Dorsolateral prefrontal cortex (tissue), 122 donors: ENCODE measurements at places on chromosomes 1 and 21. TPM values are rescaled to one million over a fixed set of nuclear protein-coding genes. Genes with fewer than 3 reads are reported as not detected.
A peak's percentile ranks its signal among the peaks of the same experiment; 100 is the strongest.

- DNase-seq, result peak; percentile 66
Observed at GRCh38 chr1:221736714-221737113, 5.2 kb downstream of the DUSP10 start.

DNA sequence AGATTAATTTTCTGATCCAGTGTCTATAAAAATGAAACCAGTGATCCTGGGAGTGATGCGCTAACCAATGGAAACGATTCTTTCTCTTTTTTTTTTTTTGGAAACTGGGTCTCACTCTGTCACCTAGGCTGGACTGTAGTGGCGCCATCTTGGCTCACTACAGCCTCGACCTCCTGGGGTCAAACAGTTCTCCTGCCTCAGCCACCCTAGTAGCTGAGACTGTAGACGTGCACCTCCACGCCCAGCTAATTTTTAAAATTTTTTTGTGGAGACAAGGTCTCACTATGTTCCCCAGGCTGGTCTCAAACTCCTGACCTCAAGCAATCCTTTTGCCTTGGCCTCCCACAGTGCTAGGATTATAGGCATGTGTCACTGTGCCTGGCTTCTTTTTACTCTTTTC lies 3.4 kb upstream of the RCC2 start:
- no peak for DNase-seq

CD1E gene
- total RNA-seq, result not detected

DNA sequence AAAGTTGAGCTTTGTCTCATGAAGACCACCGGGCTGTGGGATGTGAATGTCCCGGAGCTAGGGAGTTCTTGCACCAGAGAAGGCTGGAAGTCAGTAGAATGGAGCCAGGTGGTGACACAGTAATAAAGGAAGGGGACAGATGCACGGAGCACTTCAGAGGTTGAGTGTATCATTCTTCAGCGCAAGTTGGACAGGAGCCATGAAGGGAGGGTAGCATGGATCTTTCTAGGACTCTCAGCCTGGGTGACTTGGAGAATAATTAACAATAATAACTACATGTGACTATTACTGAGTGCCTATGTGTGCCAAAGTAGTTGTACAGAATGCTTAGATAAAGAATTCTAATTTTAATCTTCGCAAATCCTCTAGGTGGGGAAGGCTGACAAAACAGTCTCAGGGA lies 258.7 kb upstream of the AJAP1 start:
- no peak for DNase-seq

- DNase-seq, result no peak
Observed at GRCh38 chr21:33041981-33042380, 16.2 kb downstream of the OLIG2 start.

HPDL gene
- total RNA-seq, result 0.72 TPM

DNA sequence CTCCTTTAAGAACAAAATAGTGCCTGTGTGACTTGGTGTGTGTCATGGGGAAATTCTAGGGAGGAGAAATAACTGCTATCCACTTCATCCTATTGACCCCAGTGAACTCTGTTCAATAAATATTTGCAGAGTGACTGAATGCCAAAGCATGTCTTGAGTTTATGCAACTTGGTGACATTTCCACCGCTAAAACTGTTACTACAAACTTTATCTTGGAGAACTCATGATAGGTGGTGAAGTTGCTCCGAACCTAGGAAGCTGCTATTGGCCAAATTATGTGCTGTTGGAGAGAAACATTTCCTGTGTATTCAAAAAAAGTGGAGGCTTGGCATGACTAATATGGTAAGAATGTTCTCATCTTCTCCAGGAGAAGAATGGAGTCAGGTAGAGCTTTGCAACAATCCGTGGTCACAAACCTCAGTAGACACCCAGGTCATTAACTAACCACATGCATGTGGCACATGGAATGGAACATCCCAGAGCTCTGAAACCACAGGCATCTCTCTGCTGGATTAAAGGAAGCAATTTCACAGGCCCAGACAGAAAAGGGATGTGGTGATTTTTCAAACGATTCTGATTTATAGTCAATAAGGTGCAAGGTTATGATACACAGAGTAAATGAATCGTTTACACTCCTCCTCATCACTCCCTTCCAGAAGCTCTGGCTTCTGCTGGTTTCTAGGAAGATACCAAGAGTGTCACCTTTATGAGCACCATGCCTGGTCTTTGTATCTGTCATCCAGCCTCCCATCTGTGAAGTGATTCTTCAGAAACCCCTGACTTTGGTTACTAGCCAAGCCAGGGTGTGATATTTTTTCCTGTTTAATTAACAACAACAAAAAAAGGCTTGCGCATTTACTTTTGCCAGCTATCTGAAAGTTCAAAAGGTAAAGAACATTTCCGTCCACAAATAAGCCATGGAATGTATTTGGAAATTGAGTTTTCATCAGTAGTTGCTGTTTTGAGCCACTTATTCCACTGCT lies 361.1 kb downstream of the TGFB2 start:
- DNase-seq, result no peak

PGBD5 gene
- total RNA-seq, result 96.8 TPM

C8A gene
- total RNA-seq, result not detected

GRCh38 chr1:54610601-54611580 lies 12.4 kb downstream of the FAM151A start:
- peak; percentile 18 for DNase-seq

- DNase-seq, result no peak
Observed at GRCh38 chr1:40753142-40753882, 30.3 kb upstream of the KCNQ4 start.

DNA sequence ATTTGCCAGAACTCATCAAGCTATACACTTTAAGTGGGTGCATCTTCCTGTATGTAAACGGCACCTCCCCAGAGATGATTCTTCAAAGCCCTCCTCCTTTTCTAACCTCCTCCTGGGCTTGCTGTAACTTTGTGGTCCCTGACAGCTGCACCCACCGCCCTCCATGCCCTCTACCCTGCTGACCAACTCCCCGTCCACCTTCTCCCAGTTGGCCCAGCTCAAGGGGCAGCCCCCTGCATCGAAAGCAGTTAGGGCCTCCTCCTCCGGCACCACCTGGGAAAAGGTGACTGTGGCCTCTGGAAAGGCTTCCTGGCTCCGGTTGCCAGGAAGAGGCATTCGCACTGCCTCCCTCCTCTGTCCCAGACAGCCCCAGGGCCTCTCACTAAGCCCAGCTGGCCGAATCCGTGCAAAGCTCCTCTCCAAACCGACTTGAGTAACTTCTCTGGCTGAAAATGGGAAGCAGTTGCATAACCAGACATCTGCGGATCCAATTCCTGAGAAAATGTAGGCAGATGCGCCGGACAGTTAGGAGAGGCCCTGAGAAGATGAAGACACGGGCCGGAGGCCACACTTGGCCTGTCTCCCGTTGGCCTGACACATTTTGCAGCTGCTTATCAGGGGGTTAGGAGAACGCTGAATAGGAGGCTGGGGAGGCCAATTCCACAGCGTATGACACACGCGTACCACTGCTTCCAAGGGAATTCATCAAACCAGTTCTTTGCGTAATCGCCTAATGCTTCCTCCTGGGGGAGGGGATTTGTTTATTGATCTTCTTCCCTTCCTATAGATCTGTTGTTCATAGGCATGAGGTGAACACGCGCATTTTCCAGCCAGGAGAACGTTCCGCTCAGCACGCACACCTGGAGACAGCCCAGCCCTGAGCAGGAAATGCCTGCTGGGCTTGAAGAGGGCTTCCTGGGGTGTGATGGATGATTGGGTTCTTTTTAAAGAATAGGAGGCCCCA lies 48.7 kb upstream of the COL6A2 start:
- DNase-seq, result no peak

DNA sequence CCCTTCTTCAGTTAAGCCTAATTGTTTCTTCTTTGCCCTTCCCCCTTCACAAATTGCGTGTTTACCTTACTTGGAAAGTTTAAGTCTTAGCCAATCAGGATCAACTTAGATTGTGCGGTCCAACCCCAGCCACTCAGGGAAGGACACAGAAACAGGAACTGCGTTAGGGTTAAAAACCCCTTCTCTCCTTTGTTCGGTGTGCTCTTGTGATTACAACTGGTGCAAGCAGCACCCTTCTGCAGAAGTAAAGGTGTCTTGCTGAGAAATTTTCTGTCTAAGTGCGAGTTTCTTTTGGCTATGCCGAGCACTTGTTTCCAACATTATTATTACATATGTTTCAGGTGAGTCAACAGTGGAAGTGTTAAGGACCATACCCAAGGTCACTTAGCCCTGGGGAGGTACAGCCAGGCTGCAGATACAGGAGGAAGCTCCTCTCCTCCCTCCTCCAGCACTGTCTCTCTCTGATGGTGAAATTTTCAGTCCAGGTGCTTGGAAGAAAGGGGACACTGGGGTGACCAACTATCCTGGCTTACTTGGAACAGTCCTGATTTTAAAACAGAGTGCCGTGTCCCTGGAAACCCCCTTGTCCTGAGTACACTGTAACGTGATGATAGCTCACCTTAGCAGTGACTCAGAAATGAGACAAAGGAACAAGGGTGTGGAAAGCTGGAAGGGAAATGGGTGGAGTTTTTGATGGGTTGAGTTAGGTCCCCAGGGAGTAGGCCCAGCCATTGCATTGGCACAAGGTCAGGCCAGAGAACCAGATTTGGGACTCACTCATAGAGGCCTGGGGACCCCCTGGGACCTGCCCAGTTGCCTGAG lies 68.7 kb upstream of the KLHDC7A start:
- no peak for DNase-seq

- DNase-seq, result no peak
Observed at GRCh38 chr1:48309564-48310082, 87.1 kb downstream of the SLC5A9 start.

PROK1 gene
- total RNA-seq, result not detected

GRCh38 chr1:162882248-162882674 lies 21.3 kb upstream of the CCDC190 start:
- DNase-seq, result peak; percentile 43

GPR157 gene
- total RNA-seq, result 1.5 TPM

DNA sequence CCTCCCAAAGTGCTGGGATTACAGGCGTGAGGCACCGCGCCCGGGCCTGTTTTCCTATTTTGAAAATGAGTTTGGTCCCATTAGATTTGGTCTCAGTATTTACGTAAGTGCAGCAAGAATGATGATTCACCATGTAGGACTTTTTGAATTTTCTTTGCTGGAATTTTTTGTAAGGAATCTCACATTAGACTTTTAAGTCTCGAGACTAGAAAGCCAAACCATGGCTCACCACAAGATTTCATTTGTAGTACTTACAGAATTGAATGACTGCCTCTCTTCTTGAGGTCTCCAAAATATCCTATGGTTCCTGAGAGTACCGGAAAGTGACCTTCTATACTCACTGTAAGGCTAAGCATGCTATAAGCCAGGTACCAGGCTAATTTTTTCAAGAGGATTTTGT lies 325 bp downstream of the OR14A2 start:
- DNase-seq, result no peak

BCAS2 gene
- 57.1 TPM for total RNA-seq

- DNase-seq, result no peak
Observed at GRCh38 chr1:153360592-153361479, 3.2 kb downstream of the S100A9 start.

FAM163A gene
- total RNA-seq, result 3.2 TPM

- peak; percentile 71 for DNase-seq
Observed at GRCh38 chr1:27366113-27366410, 699 bp downstream of the MAP3K6 start.

FCRL6 gene
- total RNA-seq, result not detected

RUNX3 gene
- total RNA-seq, result 1.1 TPM

FCER1G gene
- total RNA-seq, result 21.5 TPM

DNA sequence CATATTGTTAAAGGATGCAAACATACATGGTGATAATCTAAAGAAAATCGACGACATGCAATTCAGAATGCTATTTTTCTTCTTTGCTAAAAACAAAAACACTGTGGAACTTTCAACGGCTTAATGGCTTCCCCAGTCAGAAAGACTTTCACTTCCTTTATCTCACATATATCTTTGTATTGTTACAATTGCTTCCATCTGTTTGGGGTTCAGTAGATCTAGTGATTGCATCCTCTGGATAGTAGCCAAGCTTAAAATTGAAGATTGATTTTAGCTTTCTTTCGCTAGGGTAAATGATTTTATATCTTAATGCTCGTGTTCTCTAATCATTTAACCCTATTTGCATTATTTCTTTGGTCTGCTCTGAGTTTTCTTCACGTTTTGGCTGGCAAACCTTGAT lies 31.8 kb upstream of the ADAMTS1 start:
- DNase-seq, result no peak

GRCh38 chr1:229420765-229421164 lies 13.1 kb downstream of the ACTA1 start:
- no peak for DNase-seq

OR2L3 gene
- total RNA-seq, result 3.2 TPM

- DNase-seq, result no peak
Observed at GRCh38 chr1:31687601-31688000, 16.2 kb downstream of the COL16A1 start.

SELP gene
- total RNA-seq, result not detected

- no peak for DNase-seq
Observed at GRCh38 chr1:160340866-160341265, 2.2 kb downstream of the COPA start.

GRCh38 chr1:195188821-195189220 lies 1419.4 kb downstream of the KCNT2 start:
- no peak for DNase-seq

GPR52 gene
- 7.9 TPM for total RNA-seq

LCK gene
- not detected for total RNA-seq

- DNase-seq, result no peak
Observed at GRCh38 chr1:3942416-3943122, 42.5 kb upstream of the C1orf174 start.

DNA sequence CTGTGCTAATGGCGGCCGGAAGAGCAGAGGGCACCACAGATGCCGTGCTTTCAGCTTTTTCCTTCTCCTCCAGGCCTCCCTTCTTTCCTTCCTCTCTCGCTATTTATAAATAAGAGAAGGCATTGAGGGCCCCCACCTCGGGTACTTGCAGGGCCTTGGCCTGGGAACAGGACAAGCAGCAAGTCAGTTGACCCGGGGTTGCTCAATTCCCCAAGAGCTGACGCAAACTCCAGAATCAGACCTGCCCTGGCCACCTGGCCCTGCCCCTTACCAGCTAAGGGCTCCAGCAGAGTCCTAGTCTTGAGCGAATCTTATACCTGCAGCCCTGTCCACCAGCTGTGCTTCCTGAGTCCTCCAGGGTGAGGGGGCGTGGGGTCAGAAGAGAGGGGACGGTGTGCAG lies 13.5 kb downstream of the TNFRSF1B start:
- peak; percentile 15 for DNase-seq

NGF gene
- total RNA-seq, result not detected

- DNase-seq, result no peak
Observed at GRCh38 chr1:159318784-159319551, 16.8 kb downstream of the FCER1A start.

- DNase-seq, result no peak
Observed at GRCh38 chr1:170067253-170067819, 7.2 kb downstream of the KIFAP3 start.

PCNT gene
- 61.9 TPM for total RNA-seq

- DNase-seq, result no peak
Observed at GRCh38 chr1:23039308-23039826, 20.1 kb downstream of the KDM1A start.

- no peak for DNase-seq
Observed at GRCh38 chr1:158506369-158506987, 34.5 kb downstream of the OR10R2 start.

DNA sequence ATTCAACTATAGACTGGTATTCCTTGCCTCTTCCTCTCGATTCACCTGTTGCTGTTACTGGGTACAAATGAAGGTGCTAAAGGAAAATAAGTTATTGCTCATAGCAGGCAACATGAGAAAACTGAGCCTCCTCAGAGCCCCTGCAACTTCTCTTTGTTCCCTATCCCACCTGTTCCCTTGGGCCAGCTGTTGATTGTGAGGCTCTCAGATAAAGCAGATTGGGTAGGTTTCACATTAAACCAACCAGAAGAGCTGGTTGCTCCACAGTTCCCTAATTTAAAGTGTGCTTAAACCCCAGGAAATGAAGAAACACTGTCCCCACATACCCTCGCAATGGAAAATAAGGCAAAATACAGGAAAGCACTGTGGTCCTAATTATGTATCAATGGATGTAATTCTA lies 4.8 kb downstream of the DEDD start:
- DNase-seq, result no peak
